ENCODE measurements at places on chromosomes 7 and 10.
A peak's percentile ranks its signal among the peaks of the same experiment; 100 is the strongest.

DNA sequence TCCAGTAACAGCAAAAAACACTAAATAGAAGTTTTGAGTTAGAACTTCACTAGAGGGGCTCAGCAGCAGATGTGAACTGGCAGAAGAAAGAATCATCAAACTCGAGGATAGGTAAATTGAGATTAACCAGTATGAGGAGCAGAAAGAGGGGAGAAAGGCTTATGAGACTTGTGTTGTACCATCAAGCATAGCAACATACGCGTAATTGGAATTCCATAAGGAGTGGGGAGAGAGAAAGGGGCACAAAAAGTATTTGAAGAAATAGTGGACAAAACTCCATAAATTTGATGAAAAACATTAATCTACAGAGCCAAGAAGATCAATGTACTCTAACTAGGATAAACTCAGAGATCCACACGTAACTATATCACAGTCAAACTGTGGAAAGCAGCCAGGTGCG lies 48.3 kb downstream of the RBAK start:
- no peak for DNase-seq

- no peak for DNase-seq
Measured at GRCh38 chr7:44311561-44312495, 13.6 kb downstream of the CAMK2B start.

DNA sequence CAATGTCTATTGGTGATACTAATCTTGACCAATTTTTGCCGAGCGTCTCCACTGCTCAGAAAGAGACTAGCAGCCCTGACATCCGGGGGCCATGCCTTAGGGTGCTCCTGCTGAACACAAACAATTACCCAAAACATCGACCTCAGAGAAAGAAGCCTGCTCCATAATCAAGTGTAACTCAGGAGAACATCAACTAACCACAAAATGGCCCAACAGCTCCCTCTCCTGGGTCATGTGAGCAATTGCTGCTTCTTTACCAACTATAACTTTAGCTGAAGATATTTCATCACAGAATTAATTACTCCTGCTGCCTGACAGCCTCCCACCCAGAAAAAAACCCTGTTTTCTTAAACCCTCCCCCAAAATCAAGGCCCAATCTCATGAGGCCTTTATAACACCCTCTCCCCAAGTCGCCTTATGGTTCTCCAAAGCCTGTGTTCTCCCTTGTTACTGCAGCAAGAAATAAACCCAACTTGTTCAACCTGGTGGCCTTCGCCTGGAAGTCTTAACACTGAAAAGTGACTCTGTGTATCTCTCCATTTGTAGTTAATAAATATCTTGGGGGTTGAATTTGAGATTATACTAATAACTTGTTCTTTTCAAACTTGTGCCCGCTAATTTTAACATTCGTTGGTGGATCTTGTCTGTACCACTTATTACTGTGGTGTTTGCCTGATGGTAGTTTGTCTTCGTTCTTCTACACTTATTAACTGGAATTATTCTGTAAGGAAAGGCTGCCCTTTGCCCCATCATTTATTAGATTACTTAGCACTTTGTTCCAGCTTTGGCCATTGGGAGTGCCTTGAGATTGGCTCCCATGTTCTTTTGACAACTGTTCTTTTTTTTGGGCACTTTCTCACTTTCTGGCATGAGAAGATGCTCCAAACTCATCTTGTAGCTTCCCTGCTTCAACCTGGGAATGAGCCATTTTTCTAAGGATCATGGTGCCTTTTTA lies 21.2 kb upstream of the RAMP3 start:
- DNase-seq, result peak; percentile 52

- no peak for DNase-seq
Measured at GRCh38 chr7:92614660-92615174, 24.5 kb upstream of the FAM133B start.

DNA sequence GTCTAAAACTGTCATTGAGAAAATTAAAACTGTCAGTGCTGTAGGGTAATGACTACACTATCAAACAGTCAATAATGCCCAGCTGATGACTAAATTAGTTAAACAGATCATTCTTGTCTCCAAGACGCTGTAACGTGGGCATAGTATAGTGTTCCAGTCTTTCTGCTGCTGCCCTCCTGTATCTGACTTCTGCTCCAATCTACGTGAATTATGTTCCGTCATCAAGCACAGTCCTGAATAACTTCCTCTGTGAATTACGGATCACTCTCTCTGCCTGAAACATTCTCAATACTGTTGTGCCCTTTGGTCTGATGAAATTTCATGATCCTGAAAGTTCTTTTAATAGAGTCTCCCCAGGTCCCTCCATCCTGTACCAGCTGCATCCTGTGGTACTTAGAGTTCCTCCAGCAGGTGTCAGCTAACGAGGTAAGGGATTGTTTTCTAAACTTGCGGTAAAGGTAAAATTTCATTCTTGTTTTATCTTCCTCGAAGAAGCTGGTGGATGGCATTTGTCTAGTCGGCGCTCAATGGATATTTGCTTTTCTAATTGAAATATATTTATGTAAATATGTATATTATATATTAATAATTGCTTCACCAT lies 393.5 kb upstream of the ADARB2 start:
- no peak for DNase-seq

DNA sequence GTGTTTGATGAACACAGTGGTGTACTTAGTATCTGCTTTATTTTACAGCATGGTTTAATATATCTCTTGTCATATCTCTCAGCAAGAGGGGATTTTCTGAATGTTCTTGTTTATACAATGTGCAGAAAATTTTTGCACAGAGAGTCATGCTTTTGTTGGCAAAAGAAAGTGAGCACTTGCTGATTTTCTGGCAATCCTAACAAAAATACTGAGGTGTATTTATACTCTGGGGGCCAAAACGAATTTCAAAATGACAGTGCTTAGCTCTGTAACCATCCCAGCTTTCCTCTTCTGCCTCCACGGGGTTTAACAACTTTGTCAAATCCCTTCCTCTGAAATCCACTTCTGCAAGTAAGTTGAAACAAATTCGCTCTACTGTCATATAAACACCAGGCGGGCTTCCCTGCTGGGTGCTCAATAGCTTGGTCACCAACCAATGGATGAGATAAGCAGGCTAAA lies 169.2 kb downstream of the NOC3L start:
- DNase-seq, result no peak

- no peak for DNase-seq
Measured at GRCh38 chr7:8380130-8380529, 53.3 kb upstream of the NXPH1 start.

DNA sequence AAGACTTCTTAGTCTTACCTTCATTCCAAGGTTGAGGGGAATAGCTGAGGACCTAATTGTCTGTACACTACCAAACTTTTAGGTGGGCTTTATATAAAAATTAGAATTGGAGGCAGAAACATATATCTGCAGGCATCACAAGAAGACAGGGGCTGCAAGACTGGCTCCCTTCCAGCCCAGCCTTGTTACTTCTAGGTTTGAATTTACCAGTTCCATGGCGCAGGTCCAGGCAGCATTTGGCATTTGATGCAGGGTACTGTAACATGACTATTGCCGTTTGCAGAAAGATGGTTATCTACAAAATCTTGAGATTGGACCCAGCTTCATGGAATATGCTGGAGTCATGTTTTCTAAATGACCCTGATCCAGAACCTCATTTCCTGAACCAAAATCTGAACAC lies 105.4 kb upstream of the RHOBTB1 start:
- DNase-seq, result no peak

DNA sequence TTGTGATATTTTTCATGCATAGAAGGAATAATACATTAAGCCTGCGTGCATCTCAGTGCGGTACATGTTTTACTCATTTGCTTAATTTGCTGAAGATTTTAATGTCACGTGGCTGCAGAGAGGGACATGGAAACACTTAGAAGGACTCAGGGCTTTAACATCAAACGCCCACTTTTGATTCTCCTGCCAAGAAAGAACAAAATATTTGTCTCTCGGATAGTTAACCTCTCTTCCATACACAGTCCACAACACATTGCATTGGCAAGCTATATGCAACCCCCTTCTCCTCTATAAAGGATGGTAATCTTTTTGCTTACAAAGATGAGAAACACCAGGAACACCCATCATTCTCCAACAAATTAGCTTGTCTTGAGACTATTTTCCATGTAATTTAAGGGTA lies 148.0 kb upstream of the NRP1 start:
- no peak for DNase-seq

GRCh38 chr10:70096705-70097420 lies 35.8 kb downstream of the AIFM2 start:
- no peak for DNase-seq

GRCh38 chr10:3959370-3960325 lies 174.6 kb upstream of the KLF6 start:
- no peak for DNase-seq

DNA sequence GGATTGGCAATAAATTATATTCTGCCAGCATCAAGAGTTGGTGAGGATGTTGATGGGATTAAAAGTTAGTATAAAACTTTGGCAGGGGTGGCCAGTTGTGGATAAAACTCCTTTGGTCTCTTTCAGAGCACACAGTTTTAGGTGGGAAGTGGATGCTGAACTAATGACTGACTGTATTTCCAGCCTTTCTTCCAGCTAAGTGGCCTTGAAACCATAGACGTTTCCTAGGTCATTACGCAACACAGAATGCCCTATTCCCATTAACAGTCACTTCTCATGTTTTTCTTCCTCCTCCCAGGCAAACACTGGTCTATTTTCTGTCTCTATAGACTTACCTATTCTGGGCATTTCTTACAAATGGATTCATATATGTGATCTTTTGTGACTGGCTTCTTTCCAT lies 467.4 kb downstream of the NEBL start:
- no peak for DNase-seq

DNA sequence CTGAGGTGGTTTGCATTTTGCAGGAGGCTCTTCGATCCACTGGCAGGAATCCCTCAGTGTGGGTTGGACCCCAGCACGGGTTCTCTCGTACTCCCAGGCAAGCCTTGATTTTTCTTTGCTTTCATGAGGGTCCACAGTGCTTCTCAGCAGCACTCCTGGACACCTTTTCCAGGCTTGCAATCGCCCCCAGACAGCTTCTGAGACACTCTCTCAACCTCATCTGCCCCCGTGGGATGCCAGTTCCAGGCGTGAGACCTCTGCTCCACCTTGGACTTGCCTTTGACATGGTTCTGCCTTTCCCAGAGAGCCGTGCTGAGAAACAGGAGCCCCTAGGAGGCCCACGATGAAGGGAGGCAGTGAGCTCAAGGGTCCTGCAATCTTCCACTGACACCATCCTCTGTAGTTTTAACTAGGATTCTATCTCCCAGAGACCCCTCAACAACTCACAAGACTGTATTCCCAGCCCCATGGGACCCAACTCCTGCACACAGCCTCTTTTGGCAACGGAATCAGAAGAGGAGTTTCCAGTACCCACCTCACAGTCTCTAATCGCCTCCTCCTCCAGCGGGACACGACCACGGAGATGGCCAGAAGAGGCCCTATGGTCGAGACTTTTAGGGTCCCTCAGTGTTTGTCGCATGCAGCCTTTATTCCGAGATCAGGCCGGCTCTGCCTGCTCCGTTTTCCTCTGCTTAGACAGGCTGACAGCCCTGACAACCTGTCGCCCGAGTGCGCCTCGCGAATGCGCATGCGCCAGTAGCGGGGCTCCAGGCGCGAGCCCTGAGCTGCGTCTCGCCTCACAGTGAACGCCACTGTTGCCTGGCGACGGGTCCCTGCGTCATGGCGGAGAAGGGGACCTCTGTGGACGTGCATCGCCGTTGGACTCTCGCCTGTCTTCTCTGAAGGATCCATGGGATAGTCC lies 26.0 kb upstream of the ZNF273 start:
- DNase-seq, result peak; percentile 80

DNA sequence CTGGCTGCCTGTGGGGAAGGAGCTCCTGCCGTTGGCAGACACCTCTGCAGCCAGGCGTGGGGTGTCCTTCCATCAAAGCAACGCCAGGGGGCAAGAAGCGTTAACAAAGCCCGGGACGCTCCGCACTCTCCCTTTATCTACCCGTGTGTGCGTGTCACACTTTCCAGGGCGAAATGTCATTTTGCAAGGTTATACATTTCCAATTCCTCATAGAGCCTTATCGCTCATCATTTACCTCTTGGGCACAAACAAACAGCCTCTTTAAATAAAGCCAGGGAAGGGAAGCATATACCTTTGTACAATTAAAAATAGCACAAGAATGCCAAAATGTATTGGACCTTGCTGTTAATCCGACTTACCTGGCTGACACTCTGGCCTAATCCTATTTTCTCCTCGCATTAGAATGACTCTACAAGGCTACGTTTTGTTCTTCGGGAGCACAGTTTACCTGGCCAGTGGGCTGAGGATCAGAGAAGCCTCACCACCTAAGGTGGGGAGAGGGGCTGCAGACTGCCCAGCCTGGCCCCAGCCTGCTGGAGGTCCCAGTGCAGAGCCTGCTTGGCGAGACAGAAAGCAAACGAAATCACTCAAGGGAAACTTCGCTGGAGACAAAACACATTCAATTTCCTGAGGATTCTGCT lies 77.6 kb upstream of the EN2 start:
- peak; percentile 84 for DNase-seq

DNA sequence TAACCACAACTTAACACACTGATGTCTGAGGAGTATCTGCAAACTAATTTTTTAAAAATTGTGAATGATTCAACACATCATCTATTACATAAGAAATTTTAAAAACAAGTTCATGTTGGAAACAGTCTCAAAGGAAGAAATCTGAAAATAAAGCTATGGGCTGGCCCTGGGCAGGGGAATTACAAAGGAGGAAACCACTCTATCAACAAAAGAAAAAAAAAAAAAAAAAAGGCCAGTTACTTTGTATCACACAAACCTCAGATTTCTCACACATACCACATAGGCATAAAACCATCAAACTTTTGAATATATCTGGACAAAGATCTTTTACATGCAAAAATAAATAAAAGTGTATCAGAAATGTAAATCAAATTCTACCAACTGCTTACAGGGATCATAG lies 20.8 kb downstream of the TIAL1 start:
- no peak for DNase-seq

- DNase-seq, result no peak
Measured at GRCh38 chr10:107856047-107856315, 691.5 kb upstream of the SORCS1 start.

- peak; percentile 65 for DNase-seq
Measured at GRCh38 chr10:99172128-99172738, 63.4 kb downstream of the HPSE2 start.

DNA sequence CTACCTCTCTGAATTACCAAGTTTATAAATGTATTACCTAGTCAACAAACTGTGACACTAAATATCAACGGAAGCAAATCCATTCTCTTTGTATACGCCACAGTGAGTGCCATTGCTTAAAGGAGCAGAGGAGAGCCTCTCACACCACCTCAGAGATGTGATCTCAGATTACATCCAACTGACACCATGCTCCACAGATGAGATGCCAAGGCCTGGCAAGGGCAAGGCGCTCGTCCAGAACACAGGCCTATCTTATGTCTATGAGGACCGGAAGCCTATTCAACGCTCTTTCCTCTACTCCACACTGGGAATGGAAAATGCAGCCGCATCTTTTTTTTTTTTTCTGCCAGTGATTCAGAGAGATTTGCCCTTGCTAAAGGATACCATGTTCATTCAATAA lies 11.4 kb downstream of the PDIA4 start:
- no peak for DNase-seq

DNA sequence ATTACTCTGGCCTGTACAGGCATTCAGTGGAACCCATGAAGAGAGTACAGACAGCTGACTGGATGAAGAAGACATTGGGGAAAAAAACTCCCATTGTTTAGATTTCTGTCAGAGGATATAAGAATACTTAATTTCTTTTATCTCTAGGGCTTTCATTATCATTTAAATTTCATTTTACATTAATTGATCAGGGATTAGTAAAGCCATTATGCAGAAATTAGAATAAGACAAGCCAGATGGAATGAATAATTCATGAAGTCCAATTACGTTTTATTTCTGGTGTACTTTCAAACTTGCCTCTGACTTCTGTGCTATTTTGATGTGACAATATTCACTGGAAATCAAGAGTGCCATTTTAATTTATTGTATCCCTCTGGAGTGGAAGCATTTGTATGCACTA lies 247.0 kb downstream of the SLC25A13 start:
- no peak for DNase-seq
